ENCODE measurements at places on chromosomes 3 and 15. TPM values are rescaled to one million over a fixed set of nuclear protein-coding genes. Genes with fewer than 3 reads are reported as not detected.

- no peak for DNase-seq
- no peak overlapping the region for H3K27ac ChIP-seq
- H3K4me3 ChIP-seq = no peak overlapping the region
- no peaks in the 10 kb centered on the region for H3K36me3 ChIP-seq
- H3K27me3 ChIP-seq = no peaks in the 10 kb centered on the region
Observed at GRCh38 chr3:170079536-170080165, 41.9 kb downstream of the GPR160 start.

CYP8B1 gene
- not detected for total RNA-seq

DNA sequence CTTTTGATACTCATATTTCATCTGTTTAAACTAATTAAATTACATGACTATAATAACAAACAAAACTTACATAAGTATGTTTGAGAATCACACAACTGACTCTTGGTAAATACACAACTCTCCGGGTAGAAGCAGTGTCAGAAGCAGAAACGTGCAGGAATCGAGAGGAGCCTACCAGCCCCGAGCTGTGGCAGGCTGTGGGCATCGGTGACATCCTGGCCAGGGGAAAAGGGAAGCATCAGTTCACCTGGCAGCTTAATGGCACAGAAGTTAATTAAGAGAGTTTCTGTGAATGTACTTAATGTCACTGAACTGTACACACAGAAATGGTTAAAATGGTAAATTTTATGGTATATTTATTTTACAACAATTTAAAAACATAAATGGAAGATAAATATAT lies 90.2 kb downstream of the CRTC3 start:
- H3K27ac ChIP-seq = no peak overlapping the region
- no peak overlapping the region for H3K4me3 ChIP-seq
- no peaks in the 10 kb centered on the region for H3K27me3 ChIP-seq
- DNase-seq = no peak
- H3K4me1 ChIP-seq = peaks cover 10% of the 10 kb centered on the region
- H3K36me3 ChIP-seq = no peaks in the 10 kb centered on the region

GRCh38 chr15:100730129-100730528 lies 127.7 kb downstream of the ASB7 start:
- no peak overlapping the region for H3K4me3 ChIP-seq
- no peaks in the 10 kb centered on the region for H3K4me1 ChIP-seq
- no peaks in the 10 kb centered on the region for H3K27me3 ChIP-seq
- H3K36me3 ChIP-seq = no peaks in the 10 kb centered on the region
- H3K27ac ChIP-seq = no peak overlapping the region

GABRR3 gene
- not detected for total RNA-seq
